Right ventricle myocardium inferior (tissue), 1 donor: ENCODE measurements at places on chromosomes 5 and 9.

DNA sequence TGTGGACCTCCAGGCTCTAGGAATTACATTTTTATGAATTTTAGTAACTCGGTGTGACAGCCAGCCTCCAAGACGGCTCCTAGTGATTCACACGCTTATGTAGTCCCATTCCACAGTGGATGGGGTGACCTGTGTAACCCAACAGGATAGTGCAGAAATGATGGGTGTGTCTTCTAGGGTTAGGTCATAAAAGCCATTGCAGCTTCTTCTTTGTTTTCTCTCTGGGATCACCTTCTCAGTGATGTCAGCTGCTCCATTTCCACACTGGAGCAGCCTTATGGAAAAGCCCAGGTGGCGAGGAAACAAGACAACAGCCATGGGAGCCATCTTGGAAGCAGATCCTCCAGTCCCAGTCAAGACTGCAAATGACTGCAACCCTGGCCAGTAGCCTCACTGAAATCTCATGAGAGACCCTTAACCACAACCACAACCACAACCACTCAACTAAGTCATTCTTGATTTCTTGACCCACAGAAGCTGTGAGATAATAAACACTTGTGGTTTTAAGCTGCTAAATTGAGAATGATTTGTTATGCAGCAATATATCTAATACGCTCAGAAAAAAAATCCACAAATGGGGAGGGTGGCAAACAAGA is 5.1 kb upstream of the GNPDA1 start:
- no peak for DNase-seq

- DNase-seq, result no peak
Measured at GRCh38 chr9:14467675-14468374, 153.9 kb upstream of the NFIB start.

- no peak for DNase-seq
Measured at GRCh38 chr9:75069171-75069570, 18.8 kb downstream of the NMRK1 start.

- no peak for DNase-seq
Measured at GRCh38 chr9:98453589-98454311, 198.3 kb upstream of the TBC1D2 start.

- DNase-seq, result no peak
Measured at GRCh38 chr9:70616228-70616990, 202.0 kb upstream of the KLF9 start.
